NCI-H345 (cell line): ENCODE measurements at places on chromosomes 1 and 21.
A peak's percentile ranks its signal among the peaks of the same experiment; 100 is the strongest.

DNA sequence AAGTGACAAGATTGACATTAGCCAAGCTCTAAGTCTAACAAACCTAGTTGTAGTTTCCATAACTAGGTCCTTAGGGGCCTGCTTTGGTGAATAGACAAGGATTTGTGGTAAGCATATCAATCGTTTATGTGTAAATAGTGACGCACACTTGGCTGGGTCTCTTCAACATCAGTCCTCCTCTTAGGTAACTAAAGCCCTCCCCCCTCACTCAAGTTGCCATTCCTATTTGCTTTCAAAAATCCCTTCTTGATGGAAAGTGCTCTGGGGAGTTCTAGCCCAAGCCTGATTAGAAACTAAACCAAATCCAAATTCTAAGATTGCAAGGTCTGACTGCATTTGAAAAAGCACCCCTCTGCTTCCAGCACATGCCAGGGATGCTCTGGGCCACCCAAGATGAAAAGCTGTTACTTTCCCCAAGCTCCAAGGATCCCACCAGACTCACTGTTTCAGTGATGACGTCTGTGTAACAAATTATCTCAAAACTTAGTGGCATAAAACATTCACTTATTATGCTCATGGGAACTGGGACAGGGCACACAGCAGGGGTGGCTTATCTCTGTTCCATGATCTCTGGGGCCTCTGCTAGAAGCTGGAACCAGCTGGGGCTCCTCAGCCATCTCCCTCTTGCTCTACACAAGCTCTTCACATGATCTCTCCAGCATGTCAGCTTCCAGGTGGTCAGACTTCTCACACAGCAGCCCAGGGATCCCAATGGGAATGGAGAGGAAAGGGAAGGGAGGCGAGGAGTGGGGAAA, 74.1 kb downstream of the RRAGC start:
- DNase-seq, result no peak

DNA sequence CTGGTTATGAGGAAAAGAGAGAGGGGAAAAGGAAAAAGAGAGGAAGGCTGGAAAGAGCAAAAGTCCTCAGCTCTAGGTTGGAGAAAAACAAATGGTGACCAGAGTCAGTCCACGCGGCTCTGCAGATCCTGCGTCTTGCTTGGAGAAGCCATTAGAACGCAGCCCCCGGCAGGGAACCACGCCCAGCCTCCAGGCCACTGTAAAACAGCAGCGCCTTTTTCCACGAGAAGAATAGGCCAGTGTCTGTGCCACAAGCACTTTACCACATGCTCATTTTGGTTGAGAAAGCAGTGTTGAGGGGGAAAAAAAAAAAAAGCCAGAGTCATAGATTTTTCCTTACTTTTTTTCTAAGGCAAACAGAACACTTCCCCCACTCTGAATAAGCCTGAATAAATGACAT, 846.9 kb upstream of the ADAMTS5 start:
- no peak for DNase-seq

GRCh38 chr1:202952099-202952498, 6.0 kb downstream of the ADIPOR1 start:
- no peak for DNase-seq

DNA sequence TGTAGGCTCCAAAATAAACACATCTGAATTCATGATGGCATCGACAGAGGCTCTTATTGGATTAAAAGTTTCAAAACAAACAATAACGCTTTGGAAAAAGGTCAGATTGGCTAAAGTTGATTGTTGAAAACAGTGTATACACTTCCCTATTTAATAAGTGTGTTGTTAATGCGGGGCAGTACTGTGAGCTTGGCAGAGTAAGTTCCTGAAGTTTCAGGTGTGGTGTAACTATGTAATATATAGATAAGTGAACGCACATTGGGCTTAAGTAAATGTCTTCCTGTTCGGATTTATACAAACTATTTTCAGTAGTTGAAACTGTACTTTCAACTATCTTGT, 810 bp downstream of the ZBTB37 start:
- DNase-seq, result no peak

DNA sequence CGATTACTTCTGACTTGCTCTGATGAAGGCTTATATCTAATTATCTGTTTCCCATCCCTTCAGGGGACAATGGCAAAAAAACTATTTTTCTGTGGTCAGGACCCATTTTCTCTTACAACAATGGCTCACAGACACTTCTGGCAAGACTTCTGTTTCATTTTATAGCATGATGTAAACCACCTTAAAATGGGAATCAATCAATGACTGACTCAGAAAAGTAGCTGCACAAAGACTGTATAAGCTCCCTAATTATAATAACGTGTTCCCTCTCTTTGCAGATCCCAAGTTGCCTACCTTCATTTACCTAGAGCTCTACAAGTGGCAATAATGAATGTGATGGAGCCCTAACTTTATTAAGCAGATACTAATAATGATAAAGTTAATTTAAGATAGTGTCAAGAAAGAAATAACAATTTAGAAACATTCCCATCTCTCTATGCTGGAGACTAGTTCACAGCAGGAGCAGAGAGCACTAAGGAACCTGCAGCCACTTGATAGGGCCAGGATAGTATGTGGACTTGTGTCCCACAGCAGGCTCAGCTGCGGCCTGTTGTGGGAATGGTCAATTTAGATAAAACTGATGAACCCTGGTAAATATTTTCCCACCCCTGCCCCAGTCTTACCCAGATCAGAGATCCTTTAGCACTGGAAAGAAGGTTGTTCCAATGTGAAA, 538 bp downstream of the GBP2 start:
- DNase-seq, result no peak

DNA sequence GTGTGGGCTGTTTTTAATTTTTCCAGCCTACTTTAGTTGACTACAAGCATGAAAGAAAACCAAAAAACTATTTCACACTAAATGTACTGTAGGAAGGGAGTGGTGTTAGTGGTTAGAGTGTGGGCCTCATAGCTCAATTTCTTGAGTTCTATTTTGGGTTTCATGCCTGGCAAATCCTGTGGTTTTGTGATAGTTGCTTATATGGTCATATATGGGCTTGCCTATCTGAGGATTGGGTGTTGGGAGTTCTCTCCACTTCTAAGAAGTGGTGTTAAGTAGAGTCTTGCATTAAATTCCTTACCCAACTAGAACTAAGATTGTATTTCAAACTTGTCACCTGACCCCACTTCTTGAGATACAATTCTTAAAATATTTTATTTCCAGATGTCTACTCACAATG, 37.8 kb upstream of the COL11A1 start:
- no peak for DNase-seq

GRCh38 chr1:230518511-230518910, 92.4 kb upstream of the PGBD5 start:
- DNase-seq, result no peak

GRCh38 chr1:28329395-28330153, 734 bp downstream of the MED18 start:
- peak; percentile 9 for DNase-seq

- no peak for DNase-seq
Measured at GRCh38 chr1:192869308-192869940, 60.6 kb downstream of the RGS2 start.

DNA sequence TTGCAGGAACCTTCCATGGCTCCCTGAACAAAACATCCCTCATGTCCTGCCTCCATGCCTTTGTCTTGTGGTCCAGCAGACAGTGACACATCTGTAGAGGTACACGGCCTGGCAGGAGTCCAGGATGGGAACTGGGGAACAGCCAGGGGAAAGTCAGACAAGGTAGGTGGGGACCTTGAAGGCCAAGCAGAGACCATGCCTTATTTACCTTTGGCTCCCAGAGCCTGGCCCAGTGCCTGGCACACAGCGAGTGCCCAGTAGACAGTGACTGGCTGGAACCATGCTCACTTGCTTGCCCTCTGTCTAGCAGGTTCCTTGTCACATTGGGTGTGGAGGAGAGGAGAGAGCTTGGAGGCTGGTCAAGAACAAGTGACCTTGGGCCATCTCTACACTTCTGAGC, 81.0 kb downstream of the BCAR3 start:
- no peak for DNase-seq
